ENCODE measurements at places on chromosomes 7 and 10.

- no peak for DNase-seq
Measured at GRCh38 chr10:59285073-59285472, 77.3 kb downstream of the FAM13C start.

GRCh38 chr7:154996756-154997155, 6.2 kb downstream of the PAXIP1 start:
- no peak for DNase-seq

- no peak for DNase-seq
Measured at GRCh38 chr7:64045301-64046040, at the start of gene ZNF727. Gene ZNF727 (plus strand): TSS chr7:64045434. CDS start chr7:64045622, 188 bp downstream.

- DNase-seq, result no peak
Measured at GRCh38 chr7:70426249-70426880, 705.6 kb upstream of the GALNT17 start.

GRCh38 chr10:79196470-79197461, 128.0 kb downstream of the ZMIZ1 start:
- DNase-seq, result peak; percentile 45

- DNase-seq, result no peak
Measured at GRCh38 chr10:69455006-69455763, 3.9 kb downstream of the TSPAN15 start.

DNA sequence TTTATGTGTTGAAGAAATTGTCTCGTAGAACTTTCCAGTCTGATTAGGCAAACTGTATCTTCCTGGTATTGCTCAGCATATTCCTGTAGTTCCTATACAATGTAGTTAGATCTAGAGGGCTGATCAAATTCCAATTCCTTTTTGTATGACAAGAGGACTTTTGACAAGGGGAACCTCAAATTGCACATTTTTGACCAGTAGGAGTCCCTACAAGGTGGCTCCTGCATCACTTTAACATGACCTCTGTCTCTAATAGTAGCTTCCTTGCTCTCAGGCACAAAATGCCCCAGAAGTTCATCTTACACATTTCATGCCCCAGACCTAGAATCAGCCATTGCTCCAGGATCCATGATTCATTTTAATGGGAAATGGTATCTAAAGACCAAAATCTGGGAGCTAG, 18.7 kb downstream of the HERPUD2 start:
- DNase-seq, result no peak

DNA sequence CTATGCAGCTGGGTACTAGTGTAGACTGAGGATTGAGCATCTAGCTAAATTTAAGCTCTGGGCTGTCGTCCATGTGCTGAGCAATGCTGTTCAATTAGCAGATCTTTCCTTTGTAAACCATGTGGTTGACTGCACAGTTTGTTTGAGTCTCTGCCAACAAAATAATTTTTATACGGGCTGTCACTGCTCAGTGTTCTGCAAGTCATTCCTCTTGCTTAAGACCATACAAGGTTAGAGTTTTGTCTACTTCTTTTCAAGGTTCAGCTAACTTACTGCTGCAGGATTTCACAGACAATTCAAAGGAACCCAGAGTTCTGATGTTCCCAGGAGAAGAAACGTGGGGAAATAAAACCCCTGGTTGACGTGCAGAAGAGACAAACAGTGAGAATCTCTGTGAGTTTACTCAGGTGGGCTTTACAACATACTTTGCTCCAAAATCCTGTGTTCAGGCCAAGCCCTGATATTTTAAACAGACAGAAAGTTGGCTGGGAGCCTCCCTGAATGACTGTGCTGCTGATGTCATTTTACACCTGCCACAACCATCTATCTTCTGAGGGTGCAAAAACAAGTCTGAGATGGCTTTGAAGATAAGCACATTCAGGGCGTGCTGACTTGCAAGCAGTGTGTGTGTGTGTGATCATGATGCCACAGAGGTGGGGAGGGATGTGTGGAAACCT, 177.1 kb upstream of the SVIL start:
- peak; percentile 10 for DNase-seq

GRCh38 chr10:114825513-114826253, 4.1 kb downstream of the FHIP2A start:
- DNase-seq, result no peak

GRCh38 chr7:142867097-142867378, 12.2 kb downstream of the EPHB6 start:
- no peak for DNase-seq

- DNase-seq, result no peak
Measured at GRCh38 chr7:53315981-53316380, 280.5 kb downstream of the POM121L12 start.
